ENCODE measurements at places on chromosomes 5 and 9.

DNA sequence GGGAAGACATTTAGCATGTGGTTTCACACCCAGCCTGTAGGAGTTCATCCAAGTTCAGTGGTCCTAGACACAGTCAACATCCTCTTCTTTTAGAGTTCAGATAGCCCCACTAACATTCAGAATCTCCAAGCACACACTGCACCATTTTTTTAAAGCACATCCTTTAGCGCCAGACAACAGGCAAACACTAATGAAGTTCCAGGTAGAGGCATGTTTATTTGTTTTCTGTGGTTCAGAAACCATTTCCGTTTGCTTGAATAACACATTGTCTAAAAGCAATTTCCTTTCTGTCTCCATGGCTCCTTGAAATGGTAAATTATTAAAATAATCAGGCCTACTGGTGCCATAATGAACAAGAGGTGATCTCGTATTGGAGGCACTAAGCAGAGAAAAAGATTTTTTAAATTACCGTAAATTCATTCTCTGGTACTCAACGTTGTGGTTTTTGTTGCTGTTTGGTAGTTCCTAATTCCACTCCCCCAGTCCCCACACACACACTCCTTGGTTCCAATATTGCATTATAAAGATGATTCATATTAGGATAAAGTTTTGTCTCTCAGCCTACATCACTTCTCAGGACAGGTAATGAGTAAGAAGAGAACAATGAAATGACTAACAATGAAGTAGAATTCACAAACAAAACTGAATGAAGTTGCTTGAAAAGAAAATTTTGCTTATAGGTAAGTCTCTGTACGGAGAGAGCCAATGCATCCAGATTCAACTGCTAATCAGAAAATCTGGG lies 153.1 kb downstream of the PCSK1 start:
- no peak for DNase-seq

- DNase-seq = no peak
Measured at GRCh38 chr9:104961701-104962359, 33.9 kb upstream of the ABCA1 start.

GRCh38 chr9:89911721-89912604 lies 307.2 kb downstream of the GADD45G start:
- no peak for DNase-seq

- no peak for DNase-seq
Measured at GRCh38 chr9:111874500-111874899, 22.1 kb upstream of the UGCG start.

- no peak for DNase-seq
Measured at GRCh38 chr5:52784737-52785136, 3.0 kb upstream of the ITGA1 start.

GRCh38 chr5:130529111-130529510 lies 624.8 kb downstream of the CHSY3 start:
- no peak for DNase-seq

- DNase-seq = no peak
Measured at GRCh38 chr5:175790796-175791195, 80.6 kb upstream of the CPLX2 start.

DNA sequence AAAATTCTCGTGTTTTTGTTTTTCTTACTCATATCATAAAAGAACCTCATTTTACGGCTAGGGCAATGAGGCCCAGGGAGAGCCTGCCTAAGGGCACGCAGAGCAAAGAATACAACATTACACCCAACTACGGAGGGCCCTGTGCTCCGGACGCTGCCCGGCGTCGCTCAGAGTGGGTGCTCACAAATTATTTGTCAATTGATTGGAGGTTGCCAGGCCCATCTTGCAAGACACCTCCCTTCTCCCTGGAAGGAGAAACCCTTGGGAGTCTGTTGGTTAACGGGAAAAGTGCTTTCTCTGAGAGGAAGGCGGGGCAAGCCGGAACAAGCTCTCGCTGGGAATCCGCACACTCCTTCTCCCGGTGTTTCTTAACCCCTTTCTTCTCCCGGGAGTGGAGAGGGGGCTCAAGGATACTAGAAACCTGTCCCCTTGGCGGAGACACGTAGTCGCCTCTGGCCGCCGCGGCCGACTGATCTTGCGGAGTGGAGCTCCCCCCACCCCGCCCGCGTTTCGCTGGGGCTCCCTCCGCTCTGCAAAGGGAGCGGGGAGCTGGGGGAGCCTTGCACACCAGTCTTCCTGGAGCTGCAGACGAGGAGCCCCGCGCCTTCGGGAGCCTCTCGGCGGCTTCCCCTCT lies 599.3 kb upstream of the SGCD start:
- DNase-seq = peak; percentile 9

DNA sequence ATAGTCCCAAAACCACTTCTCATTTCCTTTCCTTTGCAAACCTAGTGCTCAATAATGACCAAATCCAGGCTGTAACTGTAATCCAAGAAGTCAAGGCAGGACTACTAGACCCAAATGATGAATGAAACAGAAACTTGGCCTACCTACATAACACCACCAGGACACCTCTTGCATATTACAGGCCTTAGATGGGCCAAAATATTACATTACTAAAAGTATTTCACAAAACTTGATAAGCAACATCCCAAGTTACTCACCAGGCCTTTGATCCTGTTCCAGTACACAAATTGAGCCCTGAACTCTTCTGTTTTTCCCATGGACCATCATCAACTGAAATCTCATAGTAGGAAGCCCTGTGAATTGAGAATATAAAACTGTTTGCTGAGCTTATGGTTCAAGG lies 34.8 kb downstream of the NADK2 start:
- no peak for DNase-seq

DNA sequence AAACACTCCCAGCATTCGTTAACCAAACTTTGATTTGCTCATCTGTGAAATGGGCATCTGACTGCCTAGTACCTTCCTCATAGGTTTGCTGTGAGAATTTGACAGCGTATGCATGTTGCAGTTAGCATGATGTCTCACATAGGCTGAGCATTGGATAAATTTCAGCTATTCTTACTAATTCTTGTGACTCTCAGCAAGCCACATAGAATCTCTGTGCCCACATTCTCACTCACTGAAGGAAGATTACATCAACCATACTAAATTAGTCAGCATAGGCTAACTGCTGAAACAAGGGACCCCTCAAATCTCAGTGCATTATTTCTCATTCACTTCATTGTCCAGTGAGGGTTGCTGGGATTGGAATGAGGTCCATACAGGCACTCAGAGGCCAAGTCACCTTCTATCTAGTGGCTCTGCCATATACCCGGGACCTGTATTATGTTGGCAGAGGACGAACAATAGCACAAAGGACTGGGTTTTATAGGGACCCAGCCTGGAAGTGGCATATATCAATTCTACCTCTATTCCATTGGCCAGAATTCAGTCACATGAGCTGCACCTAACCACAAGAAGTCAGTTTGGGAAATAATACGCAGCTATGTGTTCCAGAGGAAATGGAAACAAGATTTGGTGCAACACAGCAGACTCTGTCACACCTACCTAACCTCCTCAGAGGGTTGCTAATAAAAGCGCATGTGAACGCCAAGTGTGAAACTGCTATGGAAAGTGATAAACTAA lies 4.2 kb upstream of the PTGER4 start:
- no peak for DNase-seq

GRCh38 chr5:174532455-174533453 lies 191.6 kb upstream of the MSX2 start:
- peak; percentile 25 for DNase-seq

- DNase-seq = no peak
Measured at GRCh38 chr5:166018716-166019115, 2272.7 kb upstream of the WWC1 start.

DNA sequence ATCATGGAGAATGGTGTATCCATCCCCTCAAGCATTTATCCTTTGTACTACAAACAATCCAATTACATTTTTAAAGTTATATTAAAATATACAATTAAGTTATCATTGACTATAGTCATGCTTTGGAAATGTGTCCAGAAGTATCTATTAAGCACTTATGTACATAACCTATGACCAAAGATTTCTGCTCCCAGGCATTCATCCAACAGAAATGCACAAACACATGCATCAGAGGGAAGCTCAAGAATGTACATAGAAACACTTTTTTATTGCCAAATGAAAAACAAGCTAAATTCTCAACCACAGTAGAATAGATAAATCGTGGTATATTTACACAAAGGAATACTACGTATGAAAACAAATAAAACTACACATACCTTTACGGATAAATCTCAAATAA lies 700.5 kb upstream of the ZNF608 start:
- DNase-seq = no peak

DNA sequence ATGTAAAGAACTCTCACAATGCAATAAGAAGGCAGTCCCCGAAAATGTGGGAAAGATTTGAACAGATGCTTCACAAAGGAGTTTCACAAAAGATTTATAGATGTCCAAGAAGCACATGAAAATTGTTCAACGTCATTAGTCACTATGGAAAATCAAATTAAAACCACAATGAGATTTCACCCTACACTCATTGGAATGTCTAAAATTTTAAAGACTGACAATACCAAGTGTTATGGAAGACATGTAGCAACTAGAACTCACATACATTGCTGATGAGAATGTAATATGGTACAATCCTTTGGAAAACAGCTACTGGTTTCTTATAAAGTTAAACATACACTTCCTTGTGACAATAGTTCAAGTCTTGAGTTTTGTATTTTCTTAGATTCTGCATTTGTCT lies 11.0 kb upstream of the RECK start:
- no peak for DNase-seq

- no peak for DNase-seq
Measured at GRCh38 chr5:78000191-78000590, 224.1 kb upstream of the TBCA start.
